ENCODE measurements at places on chromosomes 2 and 18.
A peak's percentile ranks its signal among the peaks of the same experiment; 100 is the strongest.

DNA sequence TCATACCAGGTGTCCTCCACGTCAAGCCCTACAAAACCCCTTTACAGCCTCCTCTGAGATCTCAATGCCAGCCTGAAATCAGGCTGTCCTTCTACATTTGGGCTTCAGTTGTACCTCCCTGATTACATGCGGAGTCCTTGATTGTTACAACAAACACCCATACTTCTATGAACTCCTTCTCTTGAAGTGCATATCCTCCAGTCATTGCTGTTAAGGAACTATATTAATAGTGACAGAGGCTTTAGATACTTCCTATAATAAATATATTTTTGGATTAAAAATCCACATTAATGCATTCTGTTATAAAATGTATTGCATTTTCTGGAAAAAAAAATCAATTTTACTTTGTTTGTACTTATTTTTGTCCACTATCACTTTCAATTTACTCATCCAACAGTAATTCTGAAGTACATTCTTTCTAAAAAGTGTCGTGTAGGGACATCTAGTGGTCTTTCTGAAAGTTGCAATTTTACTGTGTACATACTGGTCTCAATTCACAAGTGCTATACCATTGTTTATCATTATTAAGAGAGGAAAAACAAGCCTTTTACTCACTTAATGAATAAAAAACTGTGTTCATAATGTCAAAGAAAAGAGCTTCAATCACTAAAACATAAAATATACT is 316.4 kb downstream of the DSEL start:
- no peak for DNase-seq

- no peak for DNase-seq
These were observed 2.5 kb upstream of the DHRS9 start for GRCh38 chr2:169066897-169067296.

GRCh38 chr2:43051338-43051737 is 175.1 kb downstream of the ZFP36L2 start:
- peak; percentile 9 for DNase-seq

DNA sequence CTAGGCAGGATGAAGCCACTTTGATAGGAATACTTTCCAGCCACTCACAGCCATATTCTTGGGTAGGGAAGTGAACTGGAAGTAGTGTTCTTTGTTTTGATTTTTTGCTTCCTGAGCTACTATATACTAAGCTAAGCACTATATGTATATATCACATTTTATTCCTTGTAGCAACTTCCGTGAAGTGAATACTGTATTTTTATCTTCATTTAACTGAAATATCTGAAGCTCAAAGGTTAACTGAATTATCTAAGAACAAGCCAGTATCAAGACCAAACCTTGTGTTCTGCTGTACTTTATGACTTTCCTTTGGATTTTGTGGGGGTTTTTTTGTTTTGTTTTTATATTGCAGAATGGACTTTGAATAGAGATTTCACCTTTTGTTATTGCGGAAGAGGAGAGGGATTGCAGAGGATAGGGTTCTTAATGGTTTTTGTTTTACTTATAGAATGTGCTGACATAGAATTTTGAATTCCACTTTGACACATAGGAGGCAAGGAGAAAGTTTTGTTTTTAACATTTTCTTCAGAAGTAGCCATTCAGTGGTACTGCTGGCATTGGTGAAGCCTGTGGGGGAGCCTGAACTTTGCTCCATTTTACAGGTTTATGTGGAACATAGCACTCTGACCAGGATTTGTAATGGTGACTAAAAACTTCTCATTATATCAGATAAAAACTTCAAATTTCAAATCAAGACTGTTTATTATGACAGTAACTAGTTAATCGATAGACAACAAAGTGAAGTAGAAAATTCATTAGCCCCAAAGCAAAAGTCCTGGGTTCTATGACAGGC is 24.1 kb upstream of the RNF138 start:
- DNase-seq = no peak

DNA sequence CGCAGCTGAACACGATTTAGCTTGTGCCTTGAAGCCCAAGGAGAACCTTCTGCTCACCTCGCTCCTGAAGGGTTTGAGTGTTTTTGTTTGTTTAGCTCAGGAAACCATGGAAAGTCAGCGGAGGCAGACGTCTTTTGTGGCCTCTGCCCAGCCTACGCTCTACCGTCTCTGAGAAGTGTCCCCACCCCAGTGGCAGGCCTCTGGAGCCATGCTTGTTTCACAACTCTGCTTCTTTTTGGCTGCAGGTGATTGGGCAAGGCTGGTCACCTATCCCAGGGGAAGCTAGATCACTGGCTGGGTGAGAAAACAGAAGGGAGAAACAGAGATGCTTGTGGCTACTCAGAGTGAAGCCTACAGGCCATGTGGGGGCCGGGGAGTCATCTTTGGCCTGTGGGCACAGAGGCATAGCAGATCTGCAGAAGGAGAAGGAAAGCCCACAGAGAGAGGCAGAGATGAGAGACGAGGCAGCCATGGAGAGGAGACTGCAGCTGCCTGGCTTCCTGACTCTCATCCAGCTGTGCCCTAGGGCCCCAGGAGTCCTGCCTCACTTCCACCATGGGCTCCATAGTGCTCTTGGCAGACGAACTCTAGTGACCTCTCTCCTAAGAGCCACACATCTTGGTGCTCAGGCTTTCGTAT is 50.1 kb downstream of the CIB4 start:
- DNase-seq = no peak

- no peak for DNase-seq
These were observed 27.4 kb downstream of the FABP1 start for GRCh38 chr2:88100489-88100858.

GRCh38 chr18:36977121-36977520 is 148.2 kb downstream of the KIAA1328 start:
- no peak for DNase-seq

GRCh38 chr2:138534791-138535190 is 33.2 kb downstream of the SPOPL start:
- no peak for DNase-seq

- no peak for DNase-seq
These were observed 12.3 kb downstream of the EN1 start for GRCh38 chr2:118834901-118835745.

DNA sequence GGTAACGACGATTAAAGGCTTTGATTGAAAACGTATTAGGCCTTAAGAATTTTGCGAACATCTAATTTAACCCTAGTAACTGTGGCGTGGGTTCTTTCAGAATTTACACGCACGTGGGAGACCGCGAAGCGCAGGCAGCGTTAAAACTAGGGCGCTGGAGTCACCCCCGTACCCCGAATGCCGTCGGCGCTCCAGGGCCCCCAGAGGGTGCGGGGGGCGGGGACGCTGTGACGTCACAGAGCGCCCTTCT is 673 bp upstream of the SMCHD1 start:
- peak; percentile 76 for DNase-seq

All from stimulated activated CD4-positive, alpha-beta T cell treated with anti-CD3 and anti-CD28 coated beads, Interleukin-2, amount 100 ng/mL, for 4 hours (primary cell).